ENCODE measurements at places on chromosomes 11 and 22. TPM values are rescaled to one million over a fixed set of nuclear protein-coding genes. Genes with fewer than 3 reads are reported as not detected.

DNA sequence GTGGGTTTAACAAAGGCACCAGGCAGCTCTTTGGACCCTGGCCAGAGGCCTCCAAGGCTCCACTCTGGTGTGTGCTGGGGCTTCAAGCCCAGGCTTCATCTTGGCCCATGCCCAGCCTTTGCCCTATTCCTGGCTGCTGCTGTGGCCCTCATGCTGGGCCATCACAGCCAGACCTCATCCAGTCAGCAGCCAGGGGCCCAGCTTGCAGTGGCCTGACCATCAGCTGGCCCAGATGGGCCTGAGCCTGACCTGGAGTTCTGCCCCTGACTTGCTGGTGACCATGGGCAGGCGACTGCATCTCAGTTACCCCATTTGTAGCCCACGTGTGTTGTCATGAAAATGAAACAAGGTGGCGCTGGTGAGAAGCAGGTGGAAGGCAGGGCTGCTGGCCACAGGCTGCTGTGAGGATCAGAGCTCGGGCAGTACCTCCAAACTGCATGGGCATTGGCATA is 76.1 kb downstream of the MED15 start:
- DNase-seq, result no peak

GRCh38 chr11:122741613-122742300 is 86.2 kb downstream of the UBASH3B start:
- DNase-seq, result peak; percentile 35

Gene NPAS4
- 0.16 TPM for total RNA-seq

Gene DDI1
- not detected for total RNA-seq

DNA sequence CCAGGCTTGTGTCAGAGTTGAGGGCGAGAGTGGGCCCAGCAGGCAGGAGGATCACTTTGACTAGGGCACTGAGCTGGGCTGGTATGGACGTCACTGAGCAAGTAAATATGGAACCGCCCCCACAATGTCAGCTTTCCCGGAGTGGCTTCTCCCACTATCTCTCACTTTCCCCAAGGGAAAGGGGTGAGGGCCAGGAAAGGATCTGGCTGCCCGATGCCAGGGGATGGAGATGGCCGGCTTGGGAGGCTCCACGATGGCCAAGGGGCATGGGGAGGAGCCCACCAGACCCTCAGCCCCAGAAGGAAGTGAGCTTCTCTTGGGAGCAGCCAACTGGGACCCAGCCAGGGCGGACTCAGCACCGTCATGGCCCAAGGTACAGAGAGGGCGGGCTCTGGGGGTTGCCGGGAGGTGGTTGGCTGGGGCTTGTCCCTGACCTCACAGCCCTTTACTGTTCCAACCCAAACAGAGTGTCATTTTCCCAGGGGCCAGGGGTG is 8.7 kb downstream of the PRDM11 start:
- no peak for DNase-seq

DNA sequence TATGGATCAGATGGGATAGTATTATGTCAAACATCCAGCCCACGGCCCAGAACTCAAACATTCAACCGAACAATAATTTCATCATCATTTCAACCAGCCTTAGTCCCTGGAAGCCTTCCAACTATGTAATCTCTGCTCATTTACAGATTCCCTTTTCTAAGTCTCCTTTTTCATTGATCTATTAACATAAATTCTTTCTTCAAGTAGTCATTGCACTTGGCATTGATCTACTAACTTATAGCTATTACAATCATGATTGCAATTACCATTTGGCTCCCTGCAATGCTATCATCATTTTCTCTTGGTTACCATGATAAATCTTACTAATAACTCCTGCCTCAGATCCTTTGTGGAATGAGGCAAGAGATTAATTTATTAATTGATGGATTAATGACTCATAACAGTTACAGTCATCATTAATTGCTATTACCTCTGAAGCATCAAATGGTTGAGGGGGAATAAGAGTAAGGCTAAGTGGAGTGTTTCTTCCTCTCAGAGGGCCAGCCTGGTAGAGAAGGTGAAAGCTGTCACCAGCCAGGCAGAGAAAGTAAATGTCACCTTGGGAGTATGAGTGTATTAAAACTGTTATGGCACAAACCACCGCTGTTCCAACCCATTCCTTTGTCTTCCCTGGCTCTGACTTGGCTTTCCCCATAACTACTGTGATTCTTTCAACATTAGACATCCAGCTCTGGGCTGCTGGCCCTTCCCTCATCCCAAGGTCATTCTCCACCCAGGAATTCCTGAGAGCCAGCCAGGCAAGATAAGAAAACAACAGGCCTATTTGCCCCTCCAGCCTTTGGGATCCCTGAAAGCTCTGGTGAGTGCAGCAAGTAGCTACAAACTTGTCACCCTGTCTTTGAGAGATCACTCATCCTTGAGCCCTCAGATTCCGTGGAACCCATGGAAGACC is 174.7 kb downstream of the RRAS2 start:
- no peak for DNase-seq

DNA sequence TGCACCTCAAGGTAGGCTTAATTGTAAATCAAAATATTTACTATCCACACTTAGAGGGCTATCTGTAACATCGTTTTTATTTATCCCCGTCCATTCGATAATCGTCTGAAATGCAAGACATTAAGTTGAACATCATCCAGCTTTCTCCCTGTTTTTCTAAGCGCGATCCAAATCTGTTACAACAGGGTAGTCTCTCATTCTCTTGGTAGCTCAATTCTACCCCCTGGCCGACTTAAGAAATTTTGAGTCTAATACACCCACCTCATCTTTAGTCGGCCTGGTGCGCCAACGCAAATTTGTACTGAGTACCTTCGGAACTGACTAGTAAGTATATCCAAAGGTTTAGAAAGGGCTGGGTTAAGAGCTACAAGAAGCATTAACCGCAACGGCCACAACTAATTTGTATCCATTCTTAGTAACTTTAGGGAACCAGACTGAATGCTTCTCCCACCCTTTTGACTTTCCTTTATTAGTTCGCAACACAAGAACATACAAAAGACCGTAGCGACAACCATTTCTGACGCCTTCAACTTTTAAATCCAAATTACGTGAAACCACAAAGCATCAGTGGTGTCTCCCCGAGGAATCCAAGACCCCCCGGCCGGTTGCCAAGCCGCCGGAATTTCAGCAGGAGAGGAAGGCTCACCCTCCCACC is 1.0 kb upstream of the ZNF143 start:
- DNase-seq, result peak; percentile 27

Gene POLD3
- 17.2 TPM for total RNA-seq

GRCh38 chr11:45390407-45390806 is 104.3 kb upstream of the SYT13 start:
- no peak for DNase-seq

DNA sequence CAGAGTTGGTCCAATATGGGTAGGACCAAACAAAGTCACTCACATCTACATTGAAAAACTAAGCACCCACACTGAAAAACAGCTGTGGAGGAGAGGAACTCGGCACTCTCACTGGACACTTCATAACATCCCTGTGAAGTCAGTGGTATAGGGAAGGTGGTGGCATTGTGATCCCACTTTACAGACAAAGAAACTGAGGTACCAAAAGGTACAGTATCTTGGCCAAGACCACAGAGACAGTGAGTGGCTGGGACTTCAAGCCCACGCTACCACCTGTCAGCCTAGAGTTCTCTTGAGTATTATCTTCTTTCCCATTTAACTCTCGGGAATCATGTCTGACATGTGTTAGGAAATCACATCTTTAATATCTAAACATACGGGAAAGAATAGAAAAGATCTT is 61.9 kb downstream of the SYN3 start:
- no peak for DNase-seq

Gene OR52A1
- total RNA-seq, result not detected

DNA sequence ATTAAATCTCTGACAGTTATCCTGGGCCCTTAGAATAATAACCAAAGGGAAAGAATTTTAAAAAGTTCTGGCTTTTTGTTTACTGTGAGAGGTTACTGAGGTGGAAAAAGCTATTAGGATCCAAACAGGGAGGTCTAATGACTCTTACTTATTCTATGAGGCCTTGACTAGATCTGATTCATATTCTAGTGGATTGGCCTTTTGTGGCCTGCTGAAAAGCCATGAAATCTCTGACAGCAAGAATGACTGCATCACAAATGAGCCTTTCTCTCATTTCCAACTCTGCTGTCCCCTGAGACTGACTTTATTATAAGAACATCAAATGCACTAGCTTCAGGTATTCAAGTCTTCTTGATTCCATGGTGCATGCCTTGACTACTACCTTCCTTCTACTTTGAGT is 1797.6 kb downstream of the LRRC4C start:
- no peak for DNase-seq

Gene MTNR1B
- not detected for total RNA-seq

Gene CPT1B
- total RNA-seq, result 111 TPM

- DNase-seq, result no peak
Observed at GRCh38 chr11:80816966-80817365, 1376.1 kb upstream of the TENM4 start.

Gene C11orf21
- not detected for total RNA-seq

Gene TMEM132A
- total RNA-seq, result 1.8 TPM

GRCh38 chr11:8016440-8016839 is 29.3 kb downstream of the EIF3F start:
- DNase-seq, result no peak

DNA sequence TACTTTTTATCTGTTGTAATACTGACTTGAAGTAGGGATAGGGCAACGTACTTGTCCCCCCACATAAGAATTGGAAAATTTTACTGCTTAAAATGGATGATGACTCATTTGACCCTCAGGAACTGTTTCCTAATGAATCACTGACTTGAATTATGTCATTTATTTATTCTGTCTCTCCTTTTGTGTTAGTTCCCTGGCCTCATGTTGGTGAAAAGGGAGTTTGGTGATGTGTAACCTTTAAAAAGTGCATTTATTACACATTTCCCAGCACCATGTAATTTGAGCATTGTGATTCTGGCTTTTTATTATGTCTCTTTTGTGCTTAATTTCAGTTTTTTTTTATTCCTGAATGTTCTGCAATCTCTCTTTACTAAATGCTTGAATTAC is 20.3 kb upstream of the PGM2L1 start:
- DNase-seq, result no peak

Gene OLFML1
- total RNA-seq, result not detected

DNA sequence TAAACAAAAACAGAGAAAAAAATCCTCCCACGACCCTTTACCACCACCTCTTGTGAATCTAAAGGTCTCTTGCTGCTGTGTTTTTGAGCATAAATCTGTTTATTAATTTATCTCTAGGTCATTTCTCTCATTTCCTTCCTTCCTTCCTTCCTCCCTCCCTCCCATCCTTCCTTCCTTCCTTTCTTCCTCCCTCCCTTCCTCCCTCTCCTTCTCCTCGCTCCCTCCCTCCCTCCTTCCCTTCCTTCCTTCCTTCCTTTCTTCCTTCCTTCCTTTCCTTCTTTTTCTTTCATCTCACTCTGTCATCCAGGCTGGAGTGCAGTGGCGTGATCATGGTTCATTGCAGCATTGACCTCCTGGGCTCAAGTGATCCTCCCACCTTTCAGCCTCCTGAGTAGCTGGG is 13.5 kb upstream of the APOBEC3A start:
- DNase-seq, result no peak

DNA sequence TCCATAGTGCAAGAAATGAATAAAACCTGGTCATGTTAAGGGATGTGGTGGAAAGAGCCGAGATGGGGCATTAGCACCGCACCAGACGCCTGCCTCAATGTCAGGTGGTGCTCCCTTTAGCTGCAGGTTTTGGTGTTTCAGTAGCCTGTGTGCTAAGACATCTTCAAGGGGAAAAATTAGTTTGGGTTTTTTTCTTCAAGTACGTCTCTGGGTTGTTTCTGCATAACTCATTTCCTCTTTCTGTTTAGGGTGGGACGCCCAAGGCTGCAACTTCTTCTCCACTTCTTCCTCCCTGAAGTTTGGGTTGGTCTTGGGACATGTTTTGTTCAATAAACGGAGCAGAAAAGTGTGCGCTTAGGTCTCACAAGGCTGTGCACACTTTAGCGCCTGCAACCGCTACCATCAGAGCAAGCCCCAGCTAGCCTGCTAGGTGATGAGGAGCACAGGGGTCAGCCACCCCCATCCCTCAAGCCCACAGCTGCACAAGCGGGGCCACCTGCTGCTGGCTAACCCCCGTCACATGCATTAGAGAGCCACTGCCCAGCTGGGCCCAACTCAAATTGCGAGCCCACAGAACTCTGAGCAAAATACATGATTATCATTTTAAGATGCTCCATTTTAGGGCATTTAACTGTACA is 1495.7 kb downstream of the TBC1D22A start:
- DNase-seq, result no peak

GRCh38 chr11:36333897-36334296 is 37.8 kb downstream of the PRR5L start:
- no peak for DNase-seq

- DNase-seq, result no peak
Observed at GRCh38 chr22:36359470-36359996, 28.2 kb downstream of the MYH9 start.

Gene TRIM51
- not detected for total RNA-seq

DNA sequence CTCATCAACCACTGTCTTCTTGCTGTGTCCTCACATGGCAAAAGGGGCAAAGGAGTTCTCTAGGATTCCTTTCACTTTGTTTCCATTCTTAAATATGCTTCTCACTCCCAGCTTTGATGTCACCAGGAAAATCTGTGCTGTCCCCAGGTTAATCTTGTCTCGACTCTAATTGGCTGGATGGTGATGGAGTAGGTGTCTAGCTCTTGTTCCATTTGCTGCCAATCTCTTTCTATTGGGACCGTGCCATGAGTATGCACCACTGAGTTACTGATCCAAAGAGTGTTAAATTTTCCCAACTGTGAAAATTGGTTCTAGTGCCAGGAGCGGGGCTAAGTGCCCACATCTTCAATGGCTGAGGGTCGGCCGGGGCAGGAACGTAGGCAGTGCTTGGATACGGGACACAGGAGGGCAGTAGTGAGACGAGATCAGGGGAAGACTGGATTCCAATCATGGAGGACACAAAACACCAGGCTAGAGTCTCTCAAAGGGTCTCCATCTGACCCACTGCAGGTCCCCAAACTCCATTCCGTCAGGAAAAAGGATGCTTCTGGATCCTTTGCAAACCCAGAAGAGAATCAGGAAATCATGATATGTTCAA is 47.7 kb upstream of the CSNK2A3 start:
- no peak for DNase-seq

DNA sequence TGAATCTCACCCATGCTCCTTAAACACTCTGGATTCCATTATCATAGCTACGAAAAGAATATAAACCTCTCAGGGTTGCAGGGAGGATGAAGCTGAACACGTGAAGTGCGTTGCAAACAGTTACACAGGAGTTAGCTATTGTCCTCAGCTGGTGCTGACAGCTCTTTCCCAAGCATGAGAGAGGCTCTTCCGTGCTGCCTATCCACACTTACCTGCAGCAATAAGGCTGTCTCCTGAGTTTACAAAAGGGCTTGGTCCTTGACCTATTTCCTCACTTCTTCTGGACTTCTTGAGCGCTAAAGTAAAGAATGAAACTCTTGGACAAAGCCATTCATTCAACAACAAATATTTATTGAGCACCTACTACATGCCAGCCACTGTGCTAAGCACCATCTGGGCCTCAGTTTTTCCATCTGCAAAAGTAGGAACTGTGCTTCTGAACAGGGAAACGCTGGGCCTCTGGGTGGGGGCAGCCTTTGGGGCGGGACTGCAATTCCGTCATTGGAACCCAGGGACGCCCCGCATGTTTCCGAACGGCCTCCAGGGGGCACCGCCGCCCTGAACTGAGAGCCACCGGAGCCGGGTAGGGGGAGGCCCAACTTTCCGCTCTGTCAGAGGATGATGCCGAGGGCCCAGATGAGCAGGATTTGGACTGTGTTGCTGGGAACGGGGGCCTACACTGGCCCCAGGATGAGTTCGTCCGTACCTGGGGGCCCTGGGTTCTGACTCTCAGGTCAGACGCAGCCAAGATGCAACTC is 651 bp upstream of the ARL2 start:
- peak; percentile 96 for DNase-seq

- DNase-seq, result no peak
Observed at GRCh38 chr11:24833573-24833972, 336.7 kb downstream of the LUZP2 start.

Gene TIGD3
- 3.0 TPM for total RNA-seq

Gene PRAME
- not detected for total RNA-seq
